ENCODE measurements at places on chromosomes 7 and 10.

DNA sequence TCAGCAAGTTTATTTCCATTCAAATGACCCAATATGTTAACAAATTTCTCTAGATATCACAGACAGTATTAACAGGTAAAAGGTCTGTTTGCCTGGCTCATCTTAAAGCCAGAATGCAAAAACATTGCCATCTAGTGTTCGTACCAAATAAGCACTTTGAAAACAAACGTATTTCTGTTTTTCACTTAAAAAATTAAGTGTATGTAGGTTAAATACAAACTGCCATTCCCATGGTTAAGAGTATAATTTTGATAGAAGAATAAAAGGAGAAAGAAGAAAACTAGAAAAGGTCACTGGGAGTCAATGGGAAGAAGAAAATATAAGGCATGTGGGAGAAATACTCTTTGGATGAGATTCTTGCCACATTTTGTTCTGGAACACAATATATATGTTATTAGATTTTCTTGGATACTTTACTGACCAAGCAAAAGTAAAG, 51.0 kb downstream of the ORC5 start:
- DNase-seq, result no peak

DNA sequence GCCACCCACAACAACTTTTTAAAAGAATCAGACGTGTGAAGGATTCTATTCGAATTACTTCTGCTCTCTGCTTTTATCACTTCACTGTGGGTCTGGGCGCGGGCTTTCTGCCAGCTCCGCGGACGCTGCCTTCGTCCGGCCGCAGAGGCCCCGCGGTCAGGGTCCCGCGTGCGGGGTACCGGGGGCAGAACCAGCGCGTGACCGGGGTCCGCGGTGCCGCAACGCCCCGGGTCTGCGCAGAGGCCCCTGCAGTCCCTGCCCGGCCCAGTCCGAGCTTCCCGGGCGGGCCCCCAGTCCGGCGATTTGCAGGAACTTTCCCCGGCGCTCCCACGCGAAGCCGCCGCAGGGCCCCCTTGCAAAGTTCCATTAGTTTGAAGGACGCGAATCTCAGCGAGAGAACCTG, 461 bp upstream of the HTRA1 start:
- DNase-seq, result no peak

DNA sequence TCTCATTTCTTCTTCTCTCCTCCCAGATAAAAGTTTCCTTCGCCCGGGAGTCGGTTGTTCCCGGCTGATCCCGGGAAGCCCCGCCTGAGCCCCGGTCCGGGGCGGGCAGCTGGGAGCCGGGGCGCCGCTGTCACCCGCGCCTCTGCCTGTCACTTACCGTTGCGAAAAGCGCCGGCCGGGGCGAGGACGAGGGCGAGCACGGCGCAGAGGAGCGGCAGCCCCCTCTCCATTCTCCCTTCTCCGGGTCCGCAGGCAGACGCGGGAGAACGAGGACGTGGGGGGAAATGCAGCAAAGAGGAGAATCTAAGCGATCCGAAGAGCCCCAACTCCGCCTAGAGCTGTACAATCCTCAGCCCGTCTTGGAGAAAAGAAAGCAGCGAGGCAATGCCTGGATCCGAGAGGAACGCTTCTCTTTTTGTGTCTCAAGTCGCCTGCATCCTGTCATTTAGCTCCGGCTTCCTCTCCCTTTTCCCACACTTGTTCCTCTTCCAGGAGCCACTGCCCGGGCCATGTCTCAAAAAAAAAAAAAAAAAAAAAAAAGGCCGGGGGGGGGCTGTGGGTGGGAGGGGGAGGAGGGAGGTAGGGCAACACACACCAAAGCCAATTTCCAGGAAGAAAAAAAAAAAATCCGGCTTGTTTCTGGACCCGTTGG, at the start of gene NRP1:
Gene NRP1 (minus strand): TSS at position 515 of the 652 bp plus-strand sequence. CDS start 285 bp downstream, at position 230.
- no peak for DNase-seq

DNA sequence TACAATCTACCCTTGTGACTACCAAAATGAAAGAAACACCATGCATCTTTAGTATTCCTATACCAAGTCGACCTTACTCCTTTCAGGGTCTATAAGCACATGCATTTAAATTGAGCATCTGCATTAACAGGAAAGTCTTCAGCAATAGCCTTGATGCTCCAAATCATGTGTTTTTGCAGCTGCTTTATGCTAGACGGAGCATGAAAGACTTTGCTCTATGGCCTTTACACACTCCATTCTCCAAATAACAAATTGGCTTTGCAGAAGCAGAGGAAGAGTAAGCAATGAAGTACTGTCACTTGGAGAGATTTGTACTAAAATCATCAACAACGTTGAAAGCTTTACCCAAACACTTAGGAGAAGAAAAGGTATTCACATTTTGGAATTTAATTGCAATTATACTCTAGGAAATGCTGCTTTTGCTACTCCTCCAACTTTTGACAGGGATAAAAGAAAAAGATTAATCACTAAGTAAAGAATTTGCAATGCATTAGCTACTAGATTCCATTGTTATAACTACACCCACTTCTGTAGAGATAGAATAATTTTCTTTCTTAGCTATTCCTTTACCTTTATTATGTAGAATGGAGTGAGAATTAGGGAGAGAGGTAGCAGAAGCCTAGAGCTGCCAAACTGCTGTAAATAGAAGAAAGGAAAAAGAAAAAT, 131.8 kb downstream of the SEMA3E start:
- DNase-seq, result peak; percentile 48

DNA sequence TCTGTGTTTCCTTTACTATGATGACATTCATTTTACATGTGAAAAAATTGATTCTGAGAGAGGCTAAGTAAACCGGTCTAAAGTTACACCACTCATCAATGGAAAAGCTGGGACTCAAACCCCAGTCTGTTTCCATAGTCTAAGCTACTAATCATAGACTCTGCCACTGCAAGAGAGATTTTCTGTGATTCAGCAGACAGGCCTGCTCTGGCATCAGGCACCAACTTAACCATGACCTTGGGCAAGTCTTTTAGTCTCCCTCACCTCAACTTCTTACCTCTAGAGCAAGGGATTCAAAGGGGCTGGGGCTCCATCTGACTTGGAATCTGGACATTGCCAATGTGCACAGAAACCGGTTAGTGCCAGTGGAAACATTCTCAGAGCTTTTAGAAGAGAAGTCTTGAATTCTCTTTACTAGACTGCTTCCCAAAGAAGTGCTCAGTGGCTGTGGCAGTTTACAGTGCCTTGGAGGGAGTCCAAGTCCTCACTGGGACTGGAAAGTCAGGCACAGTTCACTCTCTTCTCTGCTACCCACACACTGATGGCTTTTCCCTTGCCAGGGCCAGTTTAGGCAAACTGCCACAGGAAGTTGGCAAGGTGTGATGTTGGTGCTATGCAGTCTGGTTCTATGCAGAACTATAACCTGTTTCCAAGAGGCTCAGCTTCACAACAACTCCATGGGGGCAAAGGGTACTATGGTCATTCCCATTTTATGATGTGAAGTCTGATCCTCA, 4.5 kb upstream of the BLNK start:
- DNase-seq, result no peak

- no peak for DNase-seq
Observed at GRCh38 chr7:145543242-145543641, 573.4 kb upstream of the CNTNAP2 start.

All from renal cortex interstitium (tissue), 15 donors.